ENCODE measurements at places on chromosomes 16 and 17.

DNA sequence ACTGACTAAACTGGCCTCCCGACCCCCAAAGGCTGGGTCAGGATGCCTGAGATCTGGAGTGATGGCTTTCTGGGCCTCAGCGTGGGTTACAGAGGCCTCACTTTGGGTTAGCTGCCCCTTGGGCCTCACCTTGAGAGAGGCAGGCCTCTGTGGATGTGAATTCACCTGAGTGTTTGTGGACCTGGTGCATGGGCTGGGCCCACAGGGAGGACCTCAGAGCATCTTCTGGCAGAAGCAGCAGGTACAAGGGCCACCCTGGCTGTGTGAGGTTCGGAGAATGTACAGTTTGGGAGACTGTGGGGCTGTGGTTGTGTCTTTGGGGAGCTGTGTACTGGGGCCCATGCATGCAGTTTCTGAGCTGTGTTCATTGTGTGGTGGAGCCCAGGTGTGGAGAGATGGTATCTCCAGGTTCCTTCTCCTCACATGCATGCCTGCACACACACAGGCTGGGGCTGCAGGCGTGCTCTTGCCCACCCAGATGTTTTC, 18.3 kb downstream of the RARA start:
- DNase-seq = no peak

- no peak for DNase-seq
These were observed 34.3 kb downstream of the APPBP2 start for GRCh38 chr17:60491771-60492170.

GRCh38 chr17:44593156-44593555, 35.9 kb downstream of the FZD2 start:
- DNase-seq = no peak

DNA sequence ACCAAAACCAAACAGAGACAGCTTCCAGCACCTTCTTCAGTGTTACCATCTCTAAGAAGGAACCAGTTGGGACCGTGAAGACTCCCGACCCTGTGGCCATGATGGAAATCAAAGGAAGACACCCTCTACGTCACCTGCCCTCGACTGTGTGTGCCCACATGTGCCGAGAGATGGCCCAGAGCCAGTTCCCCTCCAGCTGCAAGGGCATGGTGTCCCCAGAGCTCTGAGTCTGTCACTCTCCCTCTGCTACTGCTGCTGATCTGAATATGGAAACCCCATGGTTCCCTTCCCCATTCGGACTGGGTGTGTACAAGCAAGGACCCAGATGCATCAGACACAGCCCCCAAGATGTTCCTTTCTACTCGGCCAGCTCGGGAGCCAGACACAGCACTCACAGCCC, 76.4 kb downstream of the SOCS1 start:
- no peak for DNase-seq

- no peak for DNase-seq
These were observed 11.0 kb upstream of the KRT19 start for GRCh38 chr17:41539071-41539492.
